ENCODE measurements at places on chromosomes 16 and 17.

DNA sequence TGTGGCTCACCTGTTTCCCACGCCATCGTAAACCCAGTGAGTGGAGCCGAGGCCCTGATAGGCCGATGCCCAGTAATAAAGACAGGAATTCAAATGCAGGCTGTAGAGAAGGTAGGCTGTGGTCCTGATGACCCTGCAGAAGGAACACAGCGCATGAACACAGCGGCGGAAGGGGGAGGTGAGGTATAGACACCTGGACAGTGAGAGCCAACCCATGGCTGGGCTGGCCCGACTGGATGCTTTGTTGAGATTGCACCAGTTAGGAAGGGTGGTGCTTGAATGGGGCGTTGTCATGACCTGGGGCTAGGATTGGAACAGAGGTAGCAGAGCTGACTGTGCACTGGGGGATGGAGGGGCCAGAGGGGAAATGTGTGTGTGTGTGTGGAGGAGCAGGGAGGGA is 59.2 kb downstream of the CNGB1 start:
- DNase-seq: no peak

- DNase-seq: no peak
Observed at GRCh38 chr16:66933776-66934137, 445 bp downstream of the CIAO2B start.

DNA sequence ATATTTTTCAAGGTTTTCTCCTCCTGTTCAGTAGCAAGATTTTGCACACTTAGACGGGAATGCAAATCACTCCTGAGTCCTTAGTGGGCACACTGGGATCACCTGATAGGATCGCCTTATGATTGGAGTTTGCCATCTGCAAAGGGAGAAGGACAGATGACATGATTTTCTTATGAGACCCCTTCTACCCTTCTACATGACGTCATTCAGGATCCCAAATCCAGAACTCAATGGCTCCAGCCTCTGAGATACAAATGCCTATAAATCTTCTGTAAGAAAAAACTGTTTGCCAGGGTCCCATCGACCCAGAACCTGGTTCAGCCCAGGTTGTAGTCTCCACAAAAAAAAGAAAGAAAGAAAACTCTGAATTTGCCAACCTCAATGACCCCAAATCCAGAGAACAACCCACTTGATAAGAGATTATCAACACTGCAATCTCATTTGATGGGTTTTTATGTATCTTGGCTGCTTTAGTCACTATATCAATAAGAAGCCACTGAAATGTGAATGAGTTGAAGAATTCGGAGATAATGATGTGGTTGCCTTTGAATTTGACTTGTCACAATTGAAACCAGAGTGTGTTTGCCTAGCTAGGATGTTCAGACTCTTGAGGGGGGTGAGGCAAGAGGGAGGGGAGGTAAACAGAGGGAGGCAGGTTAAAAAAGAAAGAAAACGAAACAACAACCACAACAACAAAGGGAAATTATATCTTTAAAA is 6.7 kb downstream of the ZNF423 start:
- no peak for DNase-seq

DNA sequence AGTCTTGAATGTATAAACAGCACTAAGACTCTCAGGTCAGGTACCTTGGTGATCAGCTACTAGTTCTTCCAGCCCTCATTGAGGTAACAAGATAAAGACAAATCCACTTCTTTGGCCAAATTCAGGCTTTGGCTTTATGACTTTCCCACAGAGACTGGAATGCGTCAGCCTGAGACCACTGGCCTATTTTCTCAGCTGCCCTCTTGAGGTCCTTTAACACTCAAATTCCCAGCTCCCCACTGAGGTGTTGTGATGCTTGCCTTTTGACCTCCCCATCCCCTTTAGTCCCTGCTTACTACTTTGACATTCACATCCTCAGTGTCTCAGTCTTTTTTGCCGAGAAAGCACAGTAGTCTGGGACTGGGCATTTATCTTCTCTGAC is 10.6 kb downstream of the TNFAIP1 start:
- no peak for DNase-seq

DNA sequence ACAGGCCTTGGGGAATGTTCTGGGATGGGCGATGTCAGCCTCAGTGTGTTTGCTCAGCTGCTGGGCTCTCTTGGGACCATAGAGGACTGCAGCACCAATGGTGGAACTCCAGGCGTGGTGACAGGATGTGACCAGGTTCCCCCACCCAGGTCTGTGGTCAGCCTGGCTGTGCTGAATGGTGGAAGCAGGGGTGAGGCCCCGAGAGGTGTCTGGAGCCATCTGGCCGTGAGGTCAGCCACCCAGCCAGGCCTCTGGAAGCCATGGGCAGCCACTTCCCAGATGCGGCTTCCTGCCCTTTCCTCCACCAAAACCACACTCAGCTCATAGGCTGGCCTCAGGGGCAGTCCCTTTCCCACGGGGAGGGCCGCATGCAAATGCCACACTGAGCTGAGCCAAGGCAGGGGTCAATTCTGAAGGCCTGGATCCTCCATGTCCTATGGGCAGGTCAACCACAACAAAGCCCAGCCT is 7.8 kb upstream of the MAPK7 start:
- DNase-seq: no peak

DNA sequence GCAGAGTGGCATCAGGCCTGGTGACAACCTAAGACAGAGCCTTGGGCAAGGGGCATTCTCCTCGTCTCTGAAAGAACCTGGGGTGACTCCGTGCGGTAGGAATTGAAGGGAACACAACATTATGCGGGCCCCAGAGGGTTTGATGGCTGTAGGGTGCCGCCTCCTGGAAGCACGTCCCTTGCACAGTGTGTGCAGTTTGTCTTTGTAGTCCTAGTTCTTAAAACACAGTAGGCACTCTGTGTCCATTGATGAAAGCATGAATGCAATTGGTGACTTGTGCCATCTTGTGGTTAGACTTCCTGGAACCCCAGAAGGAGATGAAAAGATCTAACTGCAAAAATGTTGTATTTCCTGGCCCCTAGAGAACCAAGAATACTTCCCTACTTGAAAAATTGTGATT is 279.8 kb downstream of the UTP18 start:
- DNase-seq: no peak

DNA sequence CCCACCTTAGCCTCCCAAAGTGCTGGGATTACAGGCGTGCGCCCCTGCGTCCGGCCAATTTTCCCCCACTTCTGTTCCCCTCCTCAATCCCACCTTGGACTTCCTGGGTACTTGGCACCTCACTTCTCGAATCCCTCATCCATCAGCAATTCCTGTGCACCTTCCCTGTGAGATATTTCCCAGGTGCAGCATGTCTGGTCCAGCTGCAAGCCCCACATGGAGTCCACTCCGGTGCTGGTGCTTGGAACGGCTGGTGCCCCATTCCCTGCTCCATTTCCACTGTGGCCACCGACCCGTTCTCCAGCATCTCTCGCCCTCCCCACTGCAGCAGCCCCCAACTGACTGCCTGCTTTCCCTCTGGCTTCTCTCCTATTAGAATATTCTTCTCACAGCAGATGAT is 35.3 kb downstream of the NOL11 start:
- no peak for DNase-seq

GRCh38 chr16:49964973-49965372 is 60.1 kb upstream of the CNEP1R1 start:
- DNase-seq: no peak

GRCh38 chr16:60166-60565 is 6.5 kb downstream of the SNRNP25 start:
- no peak for DNase-seq

GRCh38 chr17:81902653-81903414 is 796 bp downstream of the NPB start:
- no peak for DNase-seq

Measured in stimulated activated CD8-positive, alpha-beta memory T cell treated with anti-CD3 and anti-CD28 coated beads, Interleukin-4, amount 100 ng/mL, for 1 hour (primary cell).